Thymus (tissue), 14 donors: ENCODE measurements at places on chromosomes 4 and X. TPM values are rescaled to one million over a fixed set of nuclear protein-coding genes. Genes with fewer than 3 reads are reported as not detected.

GRCh38 chrX:103607364-103608305 is at the start of gene TCEAL3:
TSS of gene TCEAL3 (plus strand) at chrX:103607963. CDS start at chrX:103609065, 1,102 bp downstream.
- no peak for DNase-seq
- peak within 1 kb of the TSS; percentile 46 for H3K4me3 ChIP-seq
- peak within 1 kb of the TSS; percentile 70 for H3K27ac ChIP-seq
- H3K4me1 ChIP-seq: no peaks in the 10 kb centered on the region

GRCh38 chrX:46628460-46629371 is 55.2 kb downstream of the CHST7 start:
- H3K36me3 ChIP-seq: no peaks in the 10 kb centered on the region
- no peaks in the 10 kb centered on the region for H3K4me1 ChIP-seq
- no peak for DNase-seq
- H3K27ac ChIP-seq: peak overlapping the region; percentile 8

DNA sequence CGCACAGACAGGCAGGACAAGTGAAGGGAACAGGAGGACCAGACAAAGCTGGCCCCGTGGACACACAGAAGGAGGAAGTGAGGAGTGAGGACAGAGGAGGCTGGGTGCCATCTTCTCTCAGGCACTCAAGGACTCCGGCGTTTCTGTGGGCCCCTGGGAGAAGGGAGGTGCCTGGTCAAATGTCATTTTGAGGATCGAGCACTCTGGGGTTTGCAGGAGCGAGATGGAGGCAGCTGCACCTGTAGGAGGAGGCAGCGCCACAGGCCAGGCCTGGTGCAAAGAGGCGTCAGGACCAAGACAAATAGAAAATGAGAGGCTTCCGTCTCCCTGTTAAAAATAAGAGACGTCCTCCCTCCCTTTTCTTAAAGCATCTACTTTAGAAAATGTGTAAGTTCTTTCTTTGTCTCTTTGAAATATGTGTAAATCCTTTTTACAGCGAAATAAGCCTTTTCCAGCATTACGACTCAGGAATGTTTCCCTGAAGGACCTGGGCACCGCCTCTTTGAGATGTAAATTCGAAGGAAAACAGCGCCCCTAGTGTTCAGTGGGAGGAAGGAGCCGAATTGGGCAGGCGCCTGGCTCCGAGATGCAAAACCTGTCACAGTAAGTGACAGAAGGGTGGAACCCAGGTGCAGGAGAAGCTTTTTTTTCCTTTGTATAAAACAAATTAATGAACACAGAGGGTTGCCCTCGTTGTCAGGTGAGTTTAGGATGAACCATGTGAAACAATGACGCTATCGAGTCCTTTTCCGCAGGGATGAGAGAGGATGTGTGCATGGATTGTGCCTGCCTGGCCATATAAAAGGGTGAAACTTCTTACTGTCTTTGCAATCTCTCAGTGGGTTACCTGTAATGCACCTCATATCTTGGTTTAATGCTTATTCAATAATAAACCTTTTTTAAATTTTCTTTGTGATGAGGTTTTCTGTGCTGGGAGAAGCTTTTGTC is 1.4 kb upstream of the C4orf50 start:
- H3K4me3 ChIP-seq: no peak overlapping the region
- peak; percentile 46 for DNase-seq
- no peaks in the 10 kb centered on the region for H3K4me1 ChIP-seq
- H3K27ac ChIP-seq: no peak overlapping the region

- DNase-seq: no peak
- no peak overlapping the region for H3K4me3 ChIP-seq
- H3K36me3 ChIP-seq: no peaks in the 10 kb centered on the region
- peaks cover 4% of the 10 kb centered on the region for H3K27me3 ChIP-seq
- no peaks in the 10 kb centered on the region for H3K4me1 ChIP-seq
- no peak overlapping the region for H3K27ac ChIP-seq
These were observed 34.6 kb downstream of the EFHC2 start for GRCh38 chrX:44308869-44309268.

The RAB40A gene
- 0.09 TPM for total RNA-seq

The C1GALT1C1 gene
- total RNA-seq: 19.5 TPM

The CXCL8 gene
- total RNA-seq: 3.7 TPM

DNA sequence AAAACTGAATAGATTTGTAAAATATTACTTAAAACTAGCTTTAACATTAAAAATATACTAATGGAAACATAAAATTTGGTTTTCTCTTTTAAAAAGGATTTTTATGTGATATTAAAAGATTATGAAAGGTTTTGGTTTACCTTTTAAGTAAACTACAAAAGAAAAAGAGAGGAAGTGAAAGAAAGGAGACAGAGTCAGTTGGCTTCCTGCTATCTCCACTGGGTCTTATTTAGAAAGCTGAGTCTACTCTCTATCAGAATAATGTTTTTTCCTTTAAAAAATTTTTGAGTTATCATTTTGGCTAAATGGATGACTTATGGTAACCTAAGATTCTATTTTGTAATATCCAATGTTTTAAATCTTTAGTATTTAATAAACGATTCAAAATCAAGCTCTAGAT is 21.6 kb upstream of the ATP8A1 start:
- no peaks in the 10 kb centered on the region for H3K4me1 ChIP-seq
- no peak overlapping the region for H3K27ac ChIP-seq
- H3K36me3 ChIP-seq: no peaks in the 10 kb centered on the region
- no peaks in the 10 kb centered on the region for H3K27me3 ChIP-seq

The SLIT2 gene
- total RNA-seq: 2.8 TPM

DNA sequence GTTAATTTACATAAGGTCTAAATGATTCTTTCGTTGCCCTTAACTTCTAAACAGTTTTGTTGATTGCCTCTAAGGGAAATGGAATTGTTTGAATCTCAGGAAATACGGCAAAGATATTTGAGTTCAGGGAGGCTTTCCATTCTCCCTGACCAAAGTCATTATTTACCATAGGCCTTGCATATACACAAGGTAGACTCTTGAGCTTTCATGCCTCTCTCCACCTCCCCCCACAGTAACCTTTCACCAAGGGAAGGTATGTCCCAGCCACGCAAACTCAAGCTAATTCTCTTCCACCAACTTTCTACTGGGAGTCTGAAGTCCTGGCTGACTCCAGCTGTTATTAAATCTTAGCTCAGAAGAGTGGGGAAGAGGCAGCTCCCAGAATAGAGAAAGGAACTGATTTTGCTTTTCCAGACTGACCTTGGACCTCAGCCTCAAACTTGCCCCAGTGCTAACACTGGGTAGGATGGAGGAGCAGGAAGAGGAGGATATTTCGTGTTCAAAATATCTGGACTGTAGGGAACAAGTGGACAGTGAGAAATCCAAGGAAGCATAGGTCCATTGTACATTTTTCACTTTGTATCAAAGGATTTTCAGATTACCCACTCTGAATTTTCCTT is 1.4 kb downstream of the IGSF1 start:
- no peaks in the 10 kb centered on the region for H3K4me1 ChIP-seq
- DNase-seq: no peak
- no peak overlapping the region for H3K4me3 ChIP-seq
- no peaks in the 10 kb centered on the region for H3K36me3 ChIP-seq

DNA sequence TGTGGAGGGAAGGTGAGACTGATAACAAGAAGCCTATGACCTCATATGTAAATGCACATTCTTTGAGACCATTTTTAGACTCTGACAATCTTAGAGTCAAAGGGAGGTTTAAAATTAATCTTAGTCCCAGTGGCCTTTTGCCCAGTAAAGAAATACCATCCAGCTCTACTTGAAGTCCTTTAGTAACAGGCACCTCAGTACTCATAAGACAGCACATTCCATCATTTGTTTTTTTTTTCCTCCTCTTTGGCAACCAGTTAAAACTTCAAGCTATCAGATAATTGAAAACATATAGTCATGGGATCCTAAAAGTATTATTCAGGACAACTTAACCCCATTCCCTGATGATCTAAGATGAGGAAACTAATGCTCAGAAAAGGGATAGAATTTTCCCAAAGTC is 4.6 kb downstream of the EDA2R start:
- H3K36me3 ChIP-seq: no peaks in the 10 kb centered on the region
- no peak overlapping the region for H3K27ac ChIP-seq
- no peaks in the 10 kb centered on the region for H3K4me1 ChIP-seq
- H3K4me3 ChIP-seq: no peak overlapping the region
- DNase-seq: no peak

DNA sequence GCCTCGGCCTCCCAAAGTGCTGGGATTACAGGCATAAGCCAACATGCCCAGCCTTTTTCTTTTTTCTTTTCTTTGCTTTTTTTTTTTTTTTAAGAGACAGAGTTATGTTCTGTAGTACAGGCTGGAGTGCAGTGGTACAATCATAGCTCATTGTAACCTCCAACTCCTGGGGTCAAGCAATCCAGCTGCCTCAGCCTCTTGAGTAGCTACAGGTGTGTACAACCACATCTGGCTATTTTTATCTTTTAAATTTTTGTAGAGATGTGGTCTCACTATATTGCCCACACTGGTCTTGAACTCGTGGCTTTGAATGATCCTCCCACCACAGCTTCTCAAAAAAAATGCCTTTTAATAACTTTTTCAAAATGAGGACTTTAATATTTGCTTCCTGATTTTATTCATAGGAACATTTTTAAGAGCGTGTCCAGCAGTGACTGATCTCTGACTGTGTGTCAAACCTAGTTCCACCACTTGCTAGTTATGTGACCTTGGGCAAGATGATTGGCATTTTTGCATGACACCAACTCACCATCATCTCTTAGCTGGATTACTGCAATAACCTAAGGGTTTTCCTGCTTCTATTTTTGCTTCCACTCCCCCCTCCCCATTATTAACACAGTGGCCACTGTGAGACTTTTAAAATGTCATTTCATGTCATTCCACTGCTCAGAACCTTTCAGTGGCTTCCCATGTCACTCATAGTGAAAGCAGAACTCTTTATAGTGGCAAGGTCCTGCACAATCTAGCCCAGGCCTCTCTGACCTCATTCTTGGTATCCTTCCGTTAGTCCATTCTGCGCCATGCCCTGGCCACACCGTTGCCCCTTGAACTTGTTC is 4.5 kb upstream of the TNIP3 start:
- DNase-seq: no peak
- H3K27ac ChIP-seq: no peak overlapping the region
- no peak overlapping the region for H3K4me3 ChIP-seq
- peaks cover 6% of the 10 kb centered on the region for H3K4me1 ChIP-seq

GRCh38 chr4:99473131-99473530 is 37.7 kb upstream of the C4orf17 start:
- no peaks in the 10 kb centered on the region for H3K27me3 ChIP-seq
- no peak overlapping the region for H3K4me3 ChIP-seq
- no peak overlapping the region for H3K27ac ChIP-seq

The HPSE gene
- total RNA-seq: 1.7 TPM

DNA sequence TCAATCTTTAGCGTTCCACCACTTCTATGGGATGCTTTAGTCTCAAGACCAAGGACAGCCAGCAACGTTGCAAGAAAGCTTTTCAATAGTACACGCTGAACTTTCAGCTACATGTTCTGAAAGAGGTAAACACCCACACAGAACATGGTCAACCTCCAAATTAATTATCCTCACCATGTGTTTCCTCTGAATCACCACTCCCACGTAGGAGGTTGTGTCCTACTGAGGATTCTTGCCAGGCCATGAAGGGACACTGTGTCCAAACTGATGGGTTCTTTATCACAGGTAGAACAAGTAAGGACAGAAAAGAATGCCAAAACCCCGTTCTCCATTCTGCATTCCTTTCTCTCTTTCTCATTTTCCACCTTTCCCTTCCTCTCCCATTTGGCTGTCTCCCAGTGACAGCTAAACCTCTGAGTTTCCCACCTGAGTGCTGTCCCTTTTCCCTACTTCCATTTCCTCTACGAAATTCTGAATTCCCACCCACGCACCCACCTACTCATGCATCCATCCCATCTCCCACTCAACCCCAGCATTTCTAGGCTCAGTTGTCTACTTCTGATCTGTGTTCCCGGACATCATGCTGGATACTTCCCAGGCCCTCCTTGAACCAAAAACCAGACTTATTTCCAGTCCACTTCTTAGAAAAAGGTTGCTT is 29.0 kb upstream of the GPM6B start:
- H3K4me1 ChIP-seq: no peaks in the 10 kb centered on the region
- no peak for DNase-seq
- H3K27me3 ChIP-seq: no peaks in the 10 kb centered on the region

- no peak for DNase-seq
- H3K36me3 ChIP-seq: no peaks in the 10 kb centered on the region
- H3K4me3 ChIP-seq: no peak overlapping the region
- H3K4me1 ChIP-seq: peaks cover 29% of the 10 kb centered on the region
- no peak overlapping the region for H3K27ac ChIP-seq
- no peaks in the 10 kb centered on the region for H3K27me3 ChIP-seq
These were observed 65.4 kb upstream of the ENPP6 start for GRCh38 chr4:184282895-184283654.

GRCh38 chr4:52157641-52158316 is 106.7 kb downstream of the SPATA18 start:
- H3K27me3 ChIP-seq: no peaks in the 10 kb centered on the region
- H3K4me1 ChIP-seq: no peaks in the 10 kb centered on the region
- no peak for DNase-seq
- H3K36me3 ChIP-seq: no peaks in the 10 kb centered on the region

DNA sequence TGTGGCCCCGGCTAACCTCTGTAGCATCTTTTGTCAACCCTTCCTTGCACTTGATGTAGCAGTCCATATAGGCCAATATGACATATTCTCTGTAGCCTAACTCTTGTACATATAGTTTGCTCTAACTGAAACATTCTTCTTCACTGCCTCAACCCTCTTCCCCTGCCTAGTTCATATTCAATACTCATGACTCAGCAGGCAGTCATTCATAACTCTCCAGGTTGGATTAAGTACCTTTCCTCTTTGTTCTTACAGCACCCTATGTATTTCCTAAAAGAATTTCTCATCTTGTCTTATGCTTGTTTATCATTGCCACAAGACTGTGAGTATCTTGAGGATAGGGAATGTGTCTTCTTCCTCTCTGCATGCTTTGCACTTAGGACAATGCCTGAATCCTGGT is 76.9 kb downstream of the TMLHE start:
- no peaks in the 10 kb centered on the region for H3K36me3 ChIP-seq
- H3K27ac ChIP-seq: no peak overlapping the region
- H3K4me3 ChIP-seq: no peak overlapping the region

- H3K27me3 ChIP-seq: peaks cover 25% of the 10 kb centered on the region
- H3K4me3 ChIP-seq: peak within 1 kb of the TSS; percentile 73
- H3K4me1 ChIP-seq: peaks cover 3% of the 10 kb centered on the region
- no peaks in the 10 kb centered on the region for H3K36me3 ChIP-seq
- DNase-seq: no peak
These were observed at the start of gene BMPR1B for GRCh38 chr4:94757192-94758140. TSS of gene BMPR1B (plus strand) at chr4:94757955. CDS start at chr4:95104425, 346,470 bp downstream.

DNA sequence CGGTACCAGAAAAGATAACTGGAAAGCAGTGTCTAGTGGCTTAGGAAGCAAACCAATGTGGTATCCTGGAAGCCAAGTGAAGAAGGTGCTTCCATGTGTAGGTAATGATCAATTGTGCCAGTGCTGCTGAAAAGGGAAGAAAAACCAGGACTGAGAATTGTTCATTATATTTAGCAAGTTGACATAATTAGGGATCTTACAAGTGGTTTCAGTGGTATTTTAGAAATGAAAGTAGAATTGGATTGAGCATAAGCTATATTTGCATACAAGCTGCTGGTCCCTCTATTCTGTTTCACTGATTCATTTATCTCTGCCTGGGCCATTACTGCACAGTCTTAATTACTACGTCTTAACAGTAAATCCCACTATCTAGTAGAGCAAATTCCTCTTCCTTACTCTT is 32.3 kb downstream of the PRDM8 start:
- H3K27ac ChIP-seq: no peak overlapping the region
- no peaks in the 10 kb centered on the region for H3K27me3 ChIP-seq
- no peaks in the 10 kb centered on the region for H3K4me1 ChIP-seq
- H3K4me3 ChIP-seq: no peak overlapping the region
- H3K36me3 ChIP-seq: no peaks in the 10 kb centered on the region
- DNase-seq: no peak
